ENCODE measurements at places on chromosomes 11 and 22.

DNA sequence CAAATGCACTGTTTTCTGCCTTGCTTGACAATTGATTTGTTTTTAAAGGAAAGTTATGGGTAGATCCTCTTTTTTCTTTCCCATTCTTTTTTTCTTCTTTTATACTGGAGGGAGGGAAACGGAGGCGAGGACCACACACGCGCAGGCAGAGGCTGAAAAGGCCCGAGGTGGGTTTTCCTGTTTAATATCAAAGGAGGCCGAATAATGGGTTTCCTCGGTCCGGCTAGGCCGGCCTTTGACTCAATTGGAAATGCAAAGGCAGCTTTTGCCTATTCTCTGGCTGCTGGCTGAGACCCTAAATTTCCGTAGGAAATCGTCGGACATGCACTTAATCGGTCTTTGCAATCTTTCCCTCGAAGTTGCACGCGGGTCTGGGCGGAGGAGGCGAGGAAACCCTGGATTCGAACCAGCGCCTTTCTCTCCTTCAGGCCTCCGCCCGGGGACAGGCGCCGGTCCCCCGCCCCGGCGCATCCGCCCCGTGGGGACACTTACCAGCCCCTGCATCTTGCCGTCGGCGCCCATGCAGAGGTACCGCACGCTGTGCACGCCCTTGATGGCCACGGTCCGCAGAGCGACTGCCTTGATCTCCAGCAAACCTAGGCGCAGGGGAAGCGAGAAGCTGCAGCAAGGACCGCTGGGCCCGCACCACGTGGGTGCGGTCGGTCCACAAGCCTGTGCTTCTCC is 911 bp downstream of the FGF19 start:
- DNase-seq, result no peak

GRCh38 chr11:10415817-10416392 is 39.2 kb upstream of the AMPD3 start:
- DNase-seq, result no peak

DNA sequence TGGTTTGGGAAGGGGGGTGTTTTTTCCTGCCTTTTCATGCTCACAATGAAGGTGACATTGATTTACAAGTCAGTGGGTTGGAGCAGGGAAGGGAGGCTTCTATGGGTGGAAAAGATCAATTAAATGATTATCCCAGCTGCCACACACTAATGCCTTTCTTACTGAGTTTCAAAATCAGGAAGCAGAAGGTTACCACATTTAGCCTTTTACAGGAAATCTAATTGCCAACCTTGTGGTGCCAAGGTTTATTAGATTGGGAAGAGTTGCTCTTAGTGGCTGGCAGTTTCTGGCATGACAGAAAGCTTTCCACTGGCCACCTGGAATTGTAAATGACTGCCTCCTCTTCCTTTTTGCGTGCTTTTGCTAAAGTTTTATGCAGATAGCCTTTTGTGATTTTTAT is 98.7 kb downstream of the NAV2 start:
- DNase-seq, result peak; percentile 65

GRCh38 chr11:36394926-36395325 is 98.8 kb downstream of the PRR5L start:
- no peak for DNase-seq

- no peak for DNase-seq
Measured at GRCh38 chr11:69496202-69496557, 14.7 kb downstream of the LINC01488 start.

- DNase-seq, result no peak
Measured at GRCh38 chr11:119888119-119888518, 159.1 kb upstream of the NECTIN1 start.

DNA sequence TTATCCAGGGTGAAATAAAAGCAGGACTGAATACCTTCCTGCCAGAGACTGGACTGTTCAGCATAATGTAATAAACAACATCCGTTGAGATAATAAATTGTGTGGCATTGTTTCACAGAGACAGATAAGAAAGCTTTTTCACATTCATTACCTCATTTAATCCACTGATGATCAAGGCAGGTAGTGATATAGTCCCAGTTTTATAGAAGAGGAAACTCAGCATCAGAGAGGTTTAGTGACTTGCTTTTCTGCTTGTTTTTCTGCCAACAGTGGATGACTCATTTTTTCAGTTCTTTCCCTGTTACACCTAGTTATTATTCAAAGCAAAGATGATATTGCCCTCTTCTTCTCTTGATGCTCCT is 4.0 kb downstream of the MYO18B start:
- DNase-seq, result no peak

GRCh38 chr11:22699388-22699787 is 33.0 kb downstream of the GAS2 start:
- DNase-seq, result no peak

GRCh38 chr11:74615988-74616387 is 23.6 kb downstream of the POLD3 start:
- no peak for DNase-seq

DNA sequence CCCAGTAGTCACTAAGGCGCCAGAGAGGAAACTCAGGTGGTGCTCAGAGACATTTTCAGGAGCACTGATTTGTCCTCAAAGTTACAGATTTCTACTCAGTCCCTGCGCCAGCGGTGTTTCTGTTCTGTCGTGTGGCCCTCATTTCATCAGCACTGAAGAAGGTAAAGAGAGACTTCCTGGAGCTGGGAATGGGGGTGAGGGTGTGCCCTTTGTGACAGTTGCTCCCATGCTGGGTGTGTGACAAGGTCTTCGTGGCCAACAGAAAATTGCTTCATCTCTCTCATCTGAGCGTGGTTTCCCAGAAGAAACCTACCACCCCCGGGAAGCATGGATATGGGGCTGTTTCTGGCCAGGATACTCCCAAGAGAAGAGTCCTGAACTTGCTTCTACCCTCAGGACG is 2.0 kb upstream of the PPARA start:
- DNase-seq, result no peak

- DNase-seq, result no peak
Measured at GRCh38 chr11:117265745-117266144, 25.4 kb upstream of the BACE1-AS start.

GRCh38 chr11:79092791-79093353 is 348.0 kb downstream of the TENM4 start:
- DNase-seq, result no peak

- DNase-seq, result peak; percentile 28
Measured at GRCh38 chr11:128246364-128246801, 341.0 kb downstream of the ETS1 start.

DNA sequence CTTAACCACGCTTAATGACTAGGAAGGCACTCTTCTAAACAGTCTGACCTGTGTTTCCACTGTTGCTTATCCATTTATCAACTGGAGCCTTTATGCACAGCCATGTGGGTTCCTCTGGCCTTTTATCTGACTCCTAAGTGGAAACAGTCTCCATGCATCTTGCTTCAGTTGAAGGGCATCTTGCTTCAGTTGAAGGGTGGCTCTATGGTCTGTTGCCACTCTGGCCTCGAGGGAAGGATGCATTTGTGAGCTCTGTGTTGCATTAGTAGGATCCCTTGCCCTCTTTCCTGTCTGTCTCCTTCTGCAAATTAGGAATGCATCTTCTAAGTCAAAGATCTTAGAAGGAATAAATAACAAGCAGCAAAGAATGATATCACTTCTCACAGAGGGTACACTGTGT is 25.8 kb upstream of the C11orf96 start:
- DNase-seq, result peak; percentile 27

GRCh38 chr22:34102633-34103032 is 182.4 kb upstream of the LARGE1 start:
- DNase-seq, result no peak

- no peak for DNase-seq
Measured at GRCh38 chr22:19789406-19789805, 28.8 kb downstream of the TBX1 start.

GRCh38 chr22:29190051-29190450 is 15.6 kb upstream of the EMID1 start:
- no peak for DNase-seq

GRCh38 chr11:72239849-72240460 is 4.0 kb downstream of the PHOX2A start:
- DNase-seq, result no peak

DNA sequence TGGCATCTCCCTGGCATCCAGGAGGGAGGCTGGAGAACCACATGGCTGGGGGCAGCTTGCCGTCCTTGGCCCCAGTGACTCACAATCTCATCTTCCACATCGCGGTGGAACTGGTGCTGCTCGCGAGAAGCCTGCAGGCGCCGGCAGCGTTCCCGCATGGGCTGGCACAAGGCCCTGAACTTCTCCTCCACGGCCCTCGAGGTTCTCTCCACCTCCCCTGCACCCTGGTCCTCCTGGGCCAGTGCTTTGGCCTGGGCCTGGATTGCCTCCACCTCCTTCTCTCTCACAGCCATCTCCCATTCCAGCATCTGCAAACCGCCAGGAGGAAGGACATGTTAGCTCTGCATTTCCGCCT is 16.3 kb upstream of the RBM4B start:
- no peak for DNase-seq

GRCh38 chr11:57341250-57341808 is 3.2 kb downstream of the P2RX3 start:
- DNase-seq, result no peak

- DNase-seq, result no peak
Measured at GRCh38 chr11:113176599-113177360, 137.6 kb upstream of the TTC12 start.

GRCh38 chr11:84188521-84188920 is 902.4 kb upstream of the CCDC90B start:
- no peak for DNase-seq

- DNase-seq, result no peak
Measured at GRCh38 chr11:8917157-8917825, 6.3 kb downstream of the AKIP1 start.

GRCh38 chr11:128219731-128220120 is 367.6 kb downstream of the ETS1 start:
- DNase-seq, result no peak

- DNase-seq, result no peak
Measured at GRCh38 chr22:43533656-43534428, 122.0 kb downstream of the MPPED1 start.

DNA sequence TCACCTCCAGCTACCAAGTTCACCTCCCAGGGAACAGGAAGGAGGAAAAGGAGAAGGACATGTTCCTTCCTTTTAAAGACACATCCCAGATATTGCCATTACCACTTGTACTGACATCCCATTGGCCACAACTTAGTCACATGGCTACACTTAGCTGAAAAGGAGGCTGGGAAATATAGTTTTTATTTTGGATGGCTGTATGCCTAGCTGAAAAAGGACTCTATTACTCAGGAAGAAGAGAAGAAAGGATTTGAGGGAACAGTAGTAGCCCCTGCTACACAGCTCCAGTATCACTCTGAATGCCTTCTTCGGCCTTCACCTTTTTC is 2.1 kb upstream of the APOA5 start:
- peak; percentile 43 for DNase-seq

DNA sequence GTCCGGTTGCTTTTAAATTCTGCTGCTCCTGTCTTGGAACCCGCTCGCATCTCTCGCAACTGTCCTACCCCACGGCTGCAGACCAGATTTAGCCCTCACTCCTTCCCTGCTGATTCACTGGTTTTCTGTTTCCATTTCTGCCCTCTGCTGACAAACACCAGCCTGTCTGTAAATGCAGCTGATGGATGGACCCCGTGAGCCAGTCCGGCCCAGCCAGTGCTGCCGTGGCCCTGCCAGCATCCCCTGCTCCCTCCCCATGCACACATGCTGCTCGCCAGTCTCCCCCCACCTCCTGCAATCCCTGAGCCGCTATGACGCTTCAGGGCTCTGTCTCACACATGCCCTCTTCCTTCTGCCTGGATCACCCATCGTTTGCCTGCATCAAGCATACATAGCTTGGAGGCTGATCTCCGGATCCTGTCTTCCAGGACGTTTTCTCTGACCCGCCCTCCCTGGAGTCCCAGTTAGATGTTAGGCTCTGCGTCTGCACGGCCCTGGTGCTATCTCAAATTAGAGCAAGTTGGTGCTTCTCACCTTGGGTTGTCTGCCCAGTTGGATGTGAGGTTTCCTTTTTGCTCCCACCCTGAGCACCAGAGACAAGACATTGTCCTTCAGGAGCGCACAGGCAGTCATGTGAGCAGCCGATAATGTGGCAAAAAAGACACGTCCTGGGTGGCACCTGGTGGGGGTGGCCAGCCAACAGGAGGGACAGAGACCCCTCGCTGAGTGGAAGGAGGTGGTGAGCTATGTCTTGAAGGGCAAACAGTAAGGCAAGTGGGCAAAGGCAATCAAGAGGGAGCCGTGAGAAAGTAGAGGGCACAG is 4.3 kb upstream of the ACR start:
- DNase-seq, result peak; percentile 55

GRCh38 chr11:41040474-41040873 is 419.0 kb downstream of the LRRC4C start:
- no peak for DNase-seq

- no peak for DNase-seq
Measured at GRCh38 chr22:33299245-33299956, 241.2 kb upstream of the SYN3 start.
